ENCODE measurements at places on chromosomes 6 and 20.
A peak's percentile ranks its signal among the peaks of the same experiment; 100 is the strongest.

GRCh38 chr6:29946223-29947076 lies 4.1 kb downstream of the HLA-A start:
- no peak for DNase-seq

- no peak for DNase-seq
Measured at GRCh38 chr20:19730706-19731105, 27.4 kb upstream of the RIN2 start.

DNA sequence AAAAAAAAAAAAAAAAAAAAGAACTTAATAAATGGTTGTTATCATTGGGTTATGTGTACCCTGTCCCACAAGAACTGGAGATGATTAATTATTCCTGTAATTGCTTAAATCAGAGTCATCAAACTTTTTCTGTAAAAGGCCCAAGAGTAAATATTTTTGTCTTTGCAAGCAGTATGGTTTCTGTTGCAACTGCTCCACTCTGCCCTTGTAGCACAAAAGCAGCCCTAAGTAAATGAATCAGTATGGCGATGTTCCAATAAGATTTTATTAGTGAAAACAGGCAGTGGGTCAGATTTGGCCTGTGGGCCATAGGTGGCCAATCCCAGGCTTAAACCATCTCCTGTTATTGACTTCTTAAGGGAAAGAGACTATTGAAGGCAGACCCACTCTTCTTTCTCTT lies 252.7 kb downstream of the TSHZ2 start:
- no peak for DNase-seq

DNA sequence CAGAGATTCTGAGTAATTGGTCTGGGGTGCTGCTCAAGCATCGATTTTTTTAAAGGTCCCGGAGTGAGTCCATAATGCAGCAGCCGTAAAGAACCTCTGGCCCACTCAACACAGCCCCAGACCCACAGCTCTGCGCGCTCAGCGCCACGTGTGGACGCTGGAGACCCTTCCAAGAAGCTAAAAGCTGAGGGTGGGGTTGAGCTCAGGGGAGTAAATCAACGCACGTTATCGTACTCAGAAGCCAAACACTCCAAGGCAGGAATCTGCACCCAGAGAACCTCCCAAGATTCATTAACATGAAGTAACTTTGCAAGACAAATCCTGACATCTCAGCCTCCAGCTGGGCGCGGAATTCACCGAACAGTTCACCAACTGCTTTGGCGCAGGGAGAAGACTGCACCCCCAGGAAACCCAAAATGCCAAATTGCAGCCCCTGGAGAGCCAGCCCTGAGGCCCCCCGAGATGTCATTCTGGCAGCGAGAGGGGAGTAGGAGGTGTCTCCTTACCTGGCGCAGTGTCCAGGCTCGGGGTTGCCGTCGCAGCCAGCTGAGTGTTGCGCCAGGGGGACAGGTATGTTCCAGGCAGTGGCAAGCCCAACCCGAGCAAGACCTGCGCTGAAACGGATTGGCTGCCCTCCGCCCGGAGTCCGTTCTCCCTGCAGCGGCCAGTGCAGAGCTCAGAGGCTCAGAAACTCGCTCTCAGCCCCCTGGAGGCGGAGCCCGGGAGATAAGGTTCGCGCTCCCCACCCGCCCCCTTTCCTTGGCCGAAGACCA lies at the start of gene COL21A1:
Gene COL21A1 (minus strand): TSS at position 700 of the 773 bp plus-strand sequence. CDS start 64,962 bp downstream, outside the sequence.
- DNase-seq = peak; percentile 19

GRCh38 chr20:61253264-61253639 lies 1.2 kb downstream of the CDH4 start:
- no peak for DNase-seq

DNA sequence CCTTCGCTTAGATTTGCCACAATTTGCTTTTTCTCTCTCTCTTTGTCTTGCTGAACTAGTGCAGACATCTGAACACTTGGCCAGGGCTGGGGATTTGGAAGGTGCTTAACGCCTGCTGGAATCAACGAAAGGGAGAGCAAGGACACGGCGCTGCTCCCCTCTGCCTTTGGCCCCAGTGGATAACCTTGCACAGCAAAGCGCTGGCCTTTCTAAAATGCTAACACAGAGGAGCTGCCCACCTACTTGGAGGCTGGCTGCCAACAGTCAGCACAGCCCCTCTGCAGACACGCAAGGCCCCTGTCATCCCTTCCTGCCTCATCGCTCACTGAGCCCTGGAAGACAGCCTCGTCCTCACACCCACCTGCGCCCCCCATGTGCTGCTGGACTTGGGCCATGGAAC lies 37.5 kb downstream of the C20orf203 start:
- DNase-seq = no peak

GRCh38 chr6:91822581-91822980 lies 1235.7 kb upstream of the MAP3K7 start:
- DNase-seq = no peak

- DNase-seq = no peak
Measured at GRCh38 chr6:26197933-26198721, 110.9 kb downstream of the HFE start.

DNA sequence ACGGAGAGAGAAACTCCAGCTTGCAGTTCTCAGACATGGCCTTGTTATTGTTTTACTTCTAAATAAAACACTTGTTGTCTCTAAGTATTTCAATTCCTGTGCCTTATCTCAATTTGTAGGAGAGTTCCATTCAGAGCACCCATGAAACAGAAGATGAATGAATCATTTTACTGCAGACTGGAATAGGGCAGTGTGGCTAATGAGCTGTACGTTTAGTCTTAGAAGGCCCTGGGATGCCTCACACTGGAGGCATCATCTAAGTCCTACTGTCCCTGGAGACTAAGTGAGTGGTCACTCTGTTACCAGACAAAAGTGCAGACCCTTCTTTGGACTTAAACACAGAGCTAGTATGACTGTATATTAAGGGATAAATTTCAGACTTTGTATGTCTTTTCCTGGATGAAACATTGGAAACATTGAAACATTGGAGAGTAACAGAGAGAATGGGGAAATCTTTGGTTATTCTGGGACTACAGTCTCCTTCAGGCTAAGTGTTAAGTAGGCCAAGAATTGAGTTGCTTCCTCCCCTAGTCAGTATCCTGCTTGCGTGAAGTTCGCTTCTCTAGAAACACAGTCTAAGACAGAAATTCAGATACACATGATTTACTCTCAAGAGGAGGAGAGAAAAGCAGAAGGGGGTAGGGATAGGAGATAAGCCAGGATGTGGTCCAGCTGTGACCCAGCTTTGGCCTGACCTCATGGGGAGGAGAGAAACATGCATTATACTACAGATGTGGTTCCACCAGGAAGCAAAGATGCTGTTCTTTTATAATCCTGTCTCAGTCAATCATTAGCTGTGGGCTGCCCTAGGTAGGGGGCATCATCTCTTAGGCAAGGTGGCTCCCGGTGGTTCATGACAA lies 167.4 kb upstream of the BMP2 start:
- DNase-seq = no peak

DNA sequence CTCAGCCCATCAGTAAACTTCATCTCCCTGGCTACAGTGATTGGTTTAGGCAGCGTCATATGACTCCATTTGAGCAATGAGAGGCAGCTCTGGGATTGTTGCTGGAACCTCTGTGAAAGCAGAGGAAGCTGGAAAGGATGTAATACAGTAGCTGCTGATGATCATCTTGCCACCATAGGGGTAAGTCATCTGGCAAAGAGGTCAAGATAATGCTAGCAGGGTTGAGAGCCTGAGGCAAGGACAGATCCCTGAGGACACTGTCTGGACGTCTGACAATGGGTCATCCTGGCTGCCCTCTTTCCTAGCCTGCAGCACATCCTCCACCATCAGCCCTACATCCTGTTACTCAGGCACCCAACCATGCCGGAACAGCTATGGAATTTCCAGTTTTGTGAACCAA lies 25.5 kb upstream of the FKBP1A start:
- no peak for DNase-seq

- peak; percentile 10 for DNase-seq
Measured at GRCh38 chr6:157020881-157021343, 243.7 kb downstream of the ARID1B start.

DNA sequence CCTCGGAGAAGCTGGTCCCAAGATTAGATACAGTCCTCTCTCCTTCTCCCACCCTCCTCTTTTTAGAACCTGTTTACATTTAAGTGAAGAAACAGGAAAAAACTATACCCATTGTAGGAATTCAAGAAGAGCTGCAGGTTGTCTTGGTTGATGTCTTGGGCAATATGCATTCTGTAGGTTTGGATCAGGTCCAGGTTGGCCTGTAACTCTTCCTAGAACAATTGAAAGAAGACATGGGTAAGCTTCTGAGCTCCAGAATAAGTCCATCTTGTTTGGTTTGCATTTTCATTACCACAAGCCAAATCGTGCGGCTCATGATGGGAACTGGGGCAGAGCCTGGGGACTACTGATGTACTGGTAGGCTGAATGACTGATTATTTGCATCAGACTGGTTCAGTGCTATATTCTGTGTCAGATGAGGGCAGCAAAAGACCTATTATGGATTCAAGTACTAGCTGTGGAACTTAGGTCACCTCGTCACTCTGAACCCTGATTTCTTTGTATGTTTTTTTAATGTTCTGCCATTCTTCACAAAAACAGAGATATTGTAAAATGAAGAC lies 20.3 kb upstream of the SLA2 start:
- no peak for DNase-seq

GRCh38 chr6:134735461-134735860 lies 214.4 kb downstream of the ALDH8A1 start:
- DNase-seq = no peak

GRCh38 chr6:25670208-25670607 lies 18.2 kb downstream of the SCGN start:
- DNase-seq = no peak

DNA sequence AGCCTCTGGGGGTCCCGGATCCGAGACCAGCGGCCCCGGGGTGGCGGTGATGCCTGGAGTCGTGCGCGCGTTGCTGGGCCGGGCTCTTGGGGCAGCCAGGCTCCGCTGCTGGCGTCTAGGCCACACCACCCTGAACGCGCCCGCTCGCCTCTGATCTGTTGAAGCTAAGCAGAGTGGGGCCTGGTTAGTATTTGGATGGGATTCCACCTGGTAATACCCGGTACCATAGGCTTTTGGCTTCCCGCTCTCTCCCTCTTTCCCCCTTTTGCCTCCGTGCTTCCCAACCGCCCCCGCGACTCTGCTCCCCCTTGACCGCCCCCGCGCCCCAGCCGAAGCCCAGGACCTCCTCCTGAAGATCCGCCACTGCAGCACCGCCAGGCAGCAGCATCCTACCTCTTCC lies 1383.5 kb upstream of the DEFB115 start:
- DNase-seq = no peak

DNA sequence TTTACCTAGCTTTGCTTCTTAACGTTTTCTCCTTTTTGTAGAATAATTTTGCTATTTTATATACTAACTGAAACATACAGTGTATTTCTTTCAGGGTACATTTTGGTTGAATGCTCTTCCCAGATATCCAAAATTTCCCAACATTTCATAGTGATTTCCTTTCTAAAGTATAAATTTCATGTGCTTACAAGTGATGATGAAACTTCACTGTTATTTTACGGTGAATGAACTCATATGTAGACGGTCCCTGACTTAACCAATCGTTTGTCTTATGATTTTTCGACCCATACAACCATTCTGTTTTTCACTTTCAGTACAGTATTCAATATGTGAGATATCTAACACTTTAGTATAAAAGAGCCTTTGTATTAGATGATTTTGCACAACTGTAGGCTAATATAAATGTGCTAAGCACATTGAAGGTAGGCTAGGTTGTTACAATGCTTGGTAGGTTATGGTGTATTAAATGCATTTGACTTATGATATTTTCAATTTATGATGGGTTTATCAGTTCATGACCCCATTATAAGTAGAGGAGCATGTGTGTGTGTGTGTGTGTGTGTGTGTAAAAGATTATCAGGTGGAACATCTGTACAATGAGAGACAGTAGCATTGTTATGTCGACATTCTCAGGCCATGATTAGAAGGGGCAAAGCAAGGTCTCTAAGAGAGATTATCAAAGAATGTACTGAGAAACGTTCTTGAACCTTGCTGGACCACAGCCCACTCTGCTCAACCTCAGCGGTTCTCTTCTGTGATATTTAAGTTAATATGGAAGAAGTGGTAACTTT lies 20.9 kb downstream of the HIVEP1 start:
- no peak for DNase-seq

DNA sequence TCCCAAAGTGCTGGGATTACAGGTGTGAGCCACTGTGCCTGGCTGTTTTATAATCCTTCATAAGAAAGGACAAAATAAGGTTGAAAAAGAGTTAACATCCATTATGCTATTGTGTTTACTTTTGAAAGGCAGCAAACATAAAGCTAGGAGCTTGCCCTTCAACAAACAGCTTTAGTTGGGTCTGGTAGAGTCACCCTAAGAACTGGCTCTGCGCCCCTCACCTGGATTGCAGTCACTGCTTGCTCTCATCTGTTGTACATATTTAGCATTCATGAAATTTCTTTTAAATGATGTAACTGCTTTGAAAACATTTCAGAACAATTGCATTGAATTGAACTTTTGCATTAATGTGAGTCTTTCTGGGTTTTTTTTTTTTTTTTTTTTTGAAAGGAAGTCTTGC lies 38.9 kb downstream of the JARID2 start:
- no peak for DNase-seq

DNA sequence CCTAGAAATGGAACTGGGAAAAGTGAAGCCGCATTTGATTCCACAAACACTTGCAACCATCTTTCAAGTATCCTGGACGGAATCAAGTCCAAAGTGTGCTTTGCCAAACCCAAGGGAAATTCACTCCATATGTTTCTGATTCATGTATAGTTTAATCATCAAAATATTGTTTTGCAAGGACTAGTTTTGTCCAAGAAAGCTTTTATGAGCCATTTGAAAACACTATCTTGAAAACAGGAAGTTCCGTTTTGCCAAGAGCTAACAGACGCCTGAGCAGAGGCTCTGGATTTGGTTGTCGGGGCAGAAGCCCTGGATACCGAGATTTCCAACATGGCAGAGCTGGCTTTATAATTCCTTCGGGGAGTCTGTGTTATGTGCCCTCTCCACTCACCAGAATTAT lies 251.1 kb downstream of the PHACTR1 start:
- DNase-seq = no peak
